ENCODE measurements at places on chromosomes 11 and 22. TPM values are rescaled to one million over a fixed set of nuclear protein-coding genes. Genes with fewer than 3 reads are reported as not detected.

The ESAM gene
- 77.7 TPM for polyA plus RNA-seq

The SMIM38 gene
- polyA plus RNA-seq, result 0.08 TPM

The OR52E8 gene
- polyA plus RNA-seq, result not detected

DNA sequence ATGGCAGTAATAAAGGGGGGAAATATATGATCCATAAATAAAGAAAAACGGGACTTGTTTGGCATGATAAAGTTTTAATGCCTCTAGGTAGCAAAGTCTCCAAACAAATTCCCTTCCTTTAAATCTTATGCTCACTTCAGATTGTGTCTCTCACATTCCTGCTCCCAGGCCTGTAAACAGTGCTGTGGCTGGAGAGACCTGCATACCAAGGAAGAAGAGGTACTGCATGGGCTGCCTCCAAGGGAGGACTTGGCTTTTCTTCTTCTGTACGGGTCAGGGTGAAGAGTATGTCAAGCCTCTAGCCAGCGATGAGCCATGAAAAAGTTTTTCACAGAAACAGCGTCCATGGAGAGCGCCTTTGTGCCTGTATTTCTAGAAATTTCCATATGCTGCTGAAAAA is 161.8 kb downstream of the KIRREL3 start:
- DNase-seq, result no peak

- peak; percentile 98 for DNase-seq
These were observed 83.6 kb downstream of the FDX1 start for GRCh38 chr11:110513259-110513801.

DNA sequence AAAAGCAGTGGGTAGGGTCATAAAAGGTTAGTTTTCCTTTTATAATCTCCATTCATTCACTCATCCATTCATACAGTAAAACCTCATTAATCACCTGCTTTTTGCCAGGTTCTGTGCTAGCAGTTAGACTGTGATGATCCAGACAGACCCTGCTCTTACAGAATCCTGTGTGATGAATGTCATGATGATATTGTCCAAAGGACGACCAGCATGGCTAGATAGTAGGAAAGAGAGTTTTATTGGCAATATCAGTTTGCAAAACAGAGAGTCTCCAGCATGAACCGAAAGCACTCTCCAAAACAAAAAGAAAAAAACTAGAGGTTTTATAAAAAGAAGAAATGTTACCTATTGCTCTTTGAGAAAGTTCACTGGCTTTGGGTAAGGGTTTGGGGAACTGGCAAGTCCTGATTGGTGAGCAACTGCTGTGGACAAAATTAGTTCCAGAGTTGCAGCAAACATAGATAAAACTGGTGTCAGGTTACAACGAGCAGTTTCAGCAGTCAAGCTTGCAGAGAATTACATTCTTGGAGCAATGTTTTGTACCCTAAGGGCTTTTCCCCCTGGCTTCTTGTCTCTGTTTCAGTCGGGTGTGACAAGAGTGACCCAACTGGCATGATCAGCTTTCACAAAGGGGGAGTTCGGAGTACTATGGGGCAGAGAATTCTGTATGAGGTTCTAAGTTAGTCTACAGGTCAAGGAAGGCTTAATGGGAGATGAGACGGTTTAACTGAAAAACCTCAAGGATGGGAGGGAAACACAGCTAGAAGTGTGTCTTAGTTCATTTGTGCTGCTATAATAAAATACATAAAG is 58.3 kb downstream of the HSD17B12 start:
- DNase-seq, result peak; percentile 47

Data from lung (tissue), 17 donors.